ENCODE measurements at places on chromosomes 3 and 15. TPM values are rescaled to one million over a fixed set of nuclear protein-coding genes. Genes with fewer than 3 reads are reported as not detected.

GRCh38 chr15:66008940-66009562, 139.8 kb downstream of the RAB11A start:
- no peaks in the 10 kb centered on the region for H3K4me1 ChIP-seq
- no peak for DNase-seq
- peaks cover 8% of the 10 kb centered on the region for H3K27me3 ChIP-seq
- no peak overlapping the region for H3K4me3 ChIP-seq
- no peak overlapping the region for H3K27ac ChIP-seq

DNA sequence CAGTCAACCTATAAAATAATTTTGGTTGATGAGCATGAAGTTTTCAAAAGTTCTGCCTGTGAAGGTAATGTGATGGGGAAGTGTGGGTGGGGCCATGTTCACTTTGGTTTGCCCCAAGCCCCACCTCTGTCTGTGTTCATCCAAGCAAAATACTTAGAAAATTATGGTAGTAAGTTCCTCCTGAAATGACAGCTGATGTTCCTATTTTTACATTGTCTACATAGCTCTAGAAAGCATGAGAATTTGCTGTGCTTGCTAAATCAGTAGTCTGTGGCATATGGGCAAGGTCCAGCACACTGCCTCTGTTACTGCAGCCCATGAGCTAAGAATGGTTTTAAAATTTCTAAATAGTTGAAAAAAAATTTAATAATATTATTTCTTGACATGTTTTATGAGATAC, 21.9 kb upstream of the CP start:
- no peak overlapping the region for H3K4me3 ChIP-seq
- H3K27ac ChIP-seq: no peak overlapping the region
- DNase-seq: no peak
- no peaks in the 10 kb centered on the region for H3K36me3 ChIP-seq
- H3K4me1 ChIP-seq: peaks cover 12% of the 10 kb centered on the region

The MESD gene
- total RNA-seq: 7.9 TPM

GRCh38 chr3:50525191-50525910, 21.9 kb upstream of the CACNA2D2 start:
- DNase-seq: no peak
- no peaks in the 10 kb centered on the region for H3K27me3 ChIP-seq
- H3K36me3 ChIP-seq: no peaks in the 10 kb centered on the region
- H3K4me1 ChIP-seq: no peaks in the 10 kb centered on the region
- H3K4me3 ChIP-seq: no peak overlapping the region
- no peak overlapping the region for H3K27ac ChIP-seq

GRCh38 chr15:27757052-27757451, 342.1 kb downstream of the OCA2 start:
- no peak overlapping the region for H3K4me3 ChIP-seq
- DNase-seq: no peak

The LDHAL6B gene
- total RNA-seq: not detected

DNA sequence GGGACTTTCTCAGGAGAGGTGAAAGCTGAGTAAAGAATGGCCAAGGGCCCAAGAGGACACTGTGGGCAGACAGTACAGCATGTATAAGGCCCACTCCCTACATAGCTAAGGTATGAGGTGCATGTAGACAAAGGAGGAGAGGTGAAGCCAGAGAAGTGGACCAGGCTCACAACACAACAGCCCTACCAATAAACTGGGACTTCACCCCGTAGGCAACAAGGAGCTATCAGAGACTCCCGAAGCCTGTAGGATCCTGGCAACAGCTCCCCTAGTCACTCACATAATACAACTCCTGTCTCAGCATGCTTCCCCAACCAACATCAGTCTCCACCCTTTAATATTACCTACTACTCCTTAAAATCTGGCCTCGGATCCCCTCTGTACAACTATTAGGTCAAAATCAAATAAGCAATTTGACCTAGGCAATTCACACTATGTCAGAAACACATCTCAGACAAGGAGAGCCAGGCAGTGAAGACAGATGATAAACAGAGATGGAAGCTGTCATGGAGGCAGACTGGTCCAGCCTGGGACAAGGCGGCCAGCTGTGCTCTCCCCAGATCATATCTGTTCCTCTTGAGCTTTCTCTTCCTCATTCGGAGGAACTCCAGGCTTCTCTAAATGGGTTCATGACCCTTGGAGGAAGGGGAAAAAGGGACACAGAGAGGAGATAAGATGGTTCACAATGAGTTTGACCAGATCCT, 1.4 kb downstream of the XXYLT1 start:
- peak overlapping the region; percentile 91 for H3K4me3 ChIP-seq
- H3K4me1 ChIP-seq: peaks cover 19% of the 10 kb centered on the region
- no peak for DNase-seq
- H3K27me3 ChIP-seq: no peaks in the 10 kb centered on the region
- H3K27ac ChIP-seq: no peak overlapping the region
- no peaks in the 10 kb centered on the region for H3K36me3 ChIP-seq

- H3K4me3 ChIP-seq: no peak overlapping the region
- no peak for DNase-seq
- no peak overlapping the region for H3K27ac ChIP-seq
- no peaks in the 10 kb centered on the region for H3K36me3 ChIP-seq
- no peaks in the 10 kb centered on the region for H3K27me3 ChIP-seq
Observed at GRCh38 chr3:27990324-27990723, 251.1 kb upstream of the CMC1 start.

DNA sequence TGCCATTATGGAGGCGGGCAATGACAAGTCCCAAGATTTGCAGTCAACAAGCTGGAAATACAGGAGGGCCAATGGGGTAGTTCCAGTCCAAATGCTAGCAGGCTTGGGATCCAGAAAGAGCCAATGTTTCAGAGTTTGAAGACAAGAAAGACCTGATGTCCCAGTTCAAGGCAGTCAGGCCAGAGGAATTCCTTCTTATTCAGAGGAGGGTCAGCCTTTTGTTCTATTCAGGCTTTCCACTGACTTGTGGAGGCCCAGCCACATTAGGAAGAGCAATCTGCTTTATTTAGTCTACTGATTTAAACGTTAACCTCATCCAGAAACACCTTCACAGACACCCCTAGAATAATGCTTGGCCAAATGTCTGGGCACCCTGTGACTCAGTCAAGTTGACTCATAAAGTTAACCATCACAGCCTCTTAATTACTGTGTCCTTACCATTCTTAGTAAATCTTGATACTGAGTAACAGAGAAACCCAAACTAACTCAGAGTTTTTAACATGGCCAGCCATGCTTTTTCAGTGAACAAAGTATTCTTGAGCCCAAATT, 50.9 kb upstream of the NPHP3 start:
- no peak overlapping the region for H3K27ac ChIP-seq
- DNase-seq: no peak
- no peak overlapping the region for H3K4me3 ChIP-seq
- H3K27me3 ChIP-seq: no peaks in the 10 kb centered on the region
- no peaks in the 10 kb centered on the region for H3K36me3 ChIP-seq
- H3K4me1 ChIP-seq: no peaks in the 10 kb centered on the region

The ZNF860 gene
- total RNA-seq: not detected

DNA sequence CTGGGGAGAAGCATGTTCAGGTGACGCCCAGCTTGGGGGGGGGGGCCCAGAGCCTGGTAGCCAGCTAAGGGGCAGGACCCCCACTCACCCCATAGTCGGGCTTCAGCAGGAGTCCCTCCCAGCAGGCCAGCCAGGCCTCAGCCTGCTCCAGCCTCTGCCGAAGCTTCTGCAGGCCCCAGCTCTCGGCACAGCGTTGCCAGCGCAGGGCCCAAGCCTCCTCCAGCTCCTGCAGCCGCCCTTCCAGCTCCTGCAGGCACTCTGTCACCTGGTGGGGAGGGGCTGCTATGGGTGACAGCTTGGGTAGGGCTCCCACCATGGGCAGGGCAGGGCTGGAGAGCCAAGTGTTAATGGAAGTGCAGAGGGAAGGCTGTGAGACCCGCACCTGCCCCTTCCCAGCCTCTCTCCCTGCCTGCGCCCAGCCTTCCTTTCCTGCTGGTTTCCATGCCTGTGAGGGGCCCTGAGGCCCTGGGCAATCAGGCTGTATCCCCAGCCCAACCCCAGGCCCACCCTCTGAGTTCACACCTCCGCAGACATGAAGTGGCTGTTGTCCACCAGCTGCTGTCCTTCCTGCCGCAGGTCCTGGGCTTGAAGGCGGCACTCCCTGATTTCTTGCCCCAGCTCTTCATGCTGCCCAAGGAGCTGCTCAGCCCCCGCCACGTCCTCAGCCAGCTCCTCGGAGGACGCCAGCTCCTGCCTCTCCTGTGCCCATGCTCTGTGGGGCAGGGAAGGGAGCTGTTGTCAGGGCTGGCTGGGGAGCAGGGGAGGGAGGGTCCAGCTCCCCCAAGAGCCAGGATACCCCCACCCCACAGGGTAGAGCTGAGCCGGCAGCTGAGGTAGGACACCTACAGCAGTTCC, 14.3 kb downstream of the PLA2G4B start:
- peaks cover 10% of the 10 kb centered on the region for H3K27me3 ChIP-seq
- H3K27ac ChIP-seq: no peak overlapping the region
- no peak for DNase-seq
- no peak overlapping the region for H3K4me3 ChIP-seq
- no peaks in the 10 kb centered on the region for H3K4me1 ChIP-seq

The AP3B2 gene
- total RNA-seq: not detected

DNA sequence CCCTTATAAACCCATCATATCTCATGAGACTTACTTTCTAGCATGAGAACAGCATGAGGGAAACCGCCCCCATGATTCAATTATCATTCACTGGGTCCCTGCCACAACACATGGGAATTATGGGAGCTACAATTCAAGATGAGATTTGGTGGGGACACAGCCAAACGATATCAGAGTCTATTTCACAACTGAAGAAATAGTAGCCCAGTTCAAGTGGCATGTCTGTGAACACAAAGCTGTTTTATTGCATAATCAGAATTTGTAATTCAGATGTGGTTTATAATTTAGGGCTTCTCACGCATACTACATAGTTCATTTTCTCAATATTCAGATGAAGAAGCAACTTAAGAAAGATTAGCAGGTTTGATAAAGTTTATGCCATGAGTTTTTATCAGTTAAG, 1188.0 kb upstream of the ALCAM start:
- no peak for DNase-seq
- no peaks in the 10 kb centered on the region for H3K36me3 ChIP-seq
- H3K4me3 ChIP-seq: no peak overlapping the region
- H3K27ac ChIP-seq: no peak overlapping the region
- no peaks in the 10 kb centered on the region for H3K27me3 ChIP-seq

The LMOD3 gene
- total RNA-seq: 112 TPM

DNA sequence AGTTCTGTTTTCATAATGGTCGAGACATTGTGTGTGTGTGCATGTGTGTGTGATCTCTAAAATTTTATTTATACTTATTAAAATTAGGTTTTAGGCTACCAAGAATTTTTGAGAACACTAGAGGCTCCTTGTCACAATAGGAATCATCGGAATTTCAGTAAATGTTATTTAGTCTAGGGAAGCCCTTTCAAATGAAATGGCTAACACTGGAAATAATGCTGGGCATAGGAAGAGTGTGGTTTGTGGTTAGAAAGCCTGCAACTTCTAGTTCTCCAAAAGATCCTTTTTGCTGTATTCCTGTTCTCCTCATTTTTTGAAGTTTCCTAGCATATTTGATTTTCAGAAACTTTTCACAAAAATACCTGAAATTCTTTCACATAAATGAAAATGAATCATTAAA, 92.5 kb upstream of the MBNL1 start:
- no peaks in the 10 kb centered on the region for H3K27me3 ChIP-seq
- DNase-seq: no peak
- no peak overlapping the region for H3K4me3 ChIP-seq
- H3K36me3 ChIP-seq: no peaks in the 10 kb centered on the region
- H3K27ac ChIP-seq: no peak overlapping the region
- no peaks in the 10 kb centered on the region for H3K4me1 ChIP-seq

The CLEC3B gene
- 23.2 TPM for total RNA-seq

The ABTB1 gene
- total RNA-seq: 37.5 TPM

DNA sequence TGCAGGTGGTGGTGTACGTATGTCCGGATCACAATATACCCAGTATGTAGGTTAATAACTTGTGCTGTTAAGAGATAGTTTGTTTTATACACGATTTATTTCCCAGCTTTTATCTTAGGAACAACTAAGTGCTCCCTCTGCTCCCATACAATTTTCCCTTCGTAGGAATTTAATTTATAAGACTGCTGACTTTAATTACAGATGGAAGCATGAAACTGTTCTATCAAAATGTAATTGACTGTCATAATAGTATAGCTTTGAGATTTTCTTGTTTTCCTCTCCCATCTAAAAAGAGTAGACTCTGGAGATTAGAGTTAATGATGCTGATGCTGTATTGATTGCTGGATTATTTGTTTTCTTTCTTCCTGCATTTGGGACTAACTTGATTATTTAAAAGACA, 370.7 kb upstream of the SGO1 start:
- H3K27me3 ChIP-seq: no peaks in the 10 kb centered on the region
- no peaks in the 10 kb centered on the region for H3K36me3 ChIP-seq
- H3K4me1 ChIP-seq: no peaks in the 10 kb centered on the region

- no peak overlapping the region for H3K4me3 ChIP-seq
- no peaks in the 10 kb centered on the region for H3K4me1 ChIP-seq
- no peaks in the 10 kb centered on the region for H3K27me3 ChIP-seq
- H3K36me3 ChIP-seq: no peaks in the 10 kb centered on the region
- no peak overlapping the region for H3K27ac ChIP-seq
Observed at GRCh38 chr15:33671456-33671855, 296.8 kb upstream of the CHRM5 start.
